Posterior vena cava (tissue), 2 donors: ENCODE measurements at places on chromosomes 3 and 15. TPM values are rescaled to one million over a fixed set of nuclear protein-coding genes. Genes with fewer than 3 reads are reported as not detected.

GRCh38 chr3:72591522-72592421, 256.5 kb downstream of the SHQ1 start:
- DNase-seq = peak; percentile 85

LRRIQ4 gene
- not detected for total RNA-seq

DNA sequence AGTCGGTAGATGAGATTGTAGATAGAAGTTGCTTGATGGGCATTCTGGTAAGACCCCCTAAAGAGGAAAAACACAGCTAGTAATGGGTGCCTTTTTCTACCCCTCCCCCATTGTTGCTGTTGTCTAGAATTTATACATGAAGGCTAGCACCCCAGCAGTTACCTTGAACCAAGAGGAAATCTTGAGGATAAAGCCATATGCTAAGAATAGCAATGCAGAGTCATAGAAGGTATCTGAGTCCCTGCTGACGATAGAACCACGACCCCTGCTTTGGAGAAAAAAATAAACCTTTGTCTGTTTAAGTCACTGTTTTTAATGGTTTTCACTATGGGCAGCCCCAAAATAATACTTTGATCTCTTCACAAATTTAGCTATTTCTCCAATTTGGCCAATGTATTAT, 162.6 kb downstream of the THRB start:
- no peak for DNase-seq

DNA sequence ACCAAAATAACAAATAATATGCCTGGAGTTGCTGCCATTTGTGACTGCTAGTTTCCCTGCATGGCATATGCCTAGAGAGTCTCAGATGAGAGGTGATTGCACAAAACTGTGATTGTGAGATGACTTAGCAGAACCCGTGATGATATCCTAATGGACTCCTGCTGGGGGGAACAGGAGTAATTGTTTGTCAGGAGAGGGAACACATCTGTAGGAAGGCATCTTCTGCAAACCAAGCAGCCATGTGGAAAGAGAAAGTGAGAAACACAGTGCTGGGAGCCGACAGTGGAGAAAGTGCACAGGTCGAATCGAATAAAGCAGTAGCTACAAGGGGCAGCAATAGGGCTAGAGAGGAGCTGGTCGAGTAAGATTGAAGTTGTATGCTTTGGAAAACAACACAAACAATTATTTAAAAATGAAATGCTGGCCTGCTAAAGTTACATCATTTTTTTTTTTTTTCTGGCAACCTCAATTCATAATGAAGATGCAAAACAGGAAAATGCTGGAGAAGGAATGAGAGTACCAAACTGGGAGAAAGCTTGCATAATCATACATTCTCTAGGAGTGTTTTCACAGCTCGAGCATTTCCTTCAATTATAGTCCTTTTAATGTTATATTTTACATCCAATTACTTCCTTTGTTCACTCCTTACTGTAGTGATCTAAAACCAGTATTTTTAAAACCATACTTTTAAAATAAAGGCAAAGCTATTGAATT, 494.2 kb upstream of the AGTR1 start:
- DNase-seq = no peak

- no peak for DNase-seq
Measured at GRCh38 chr15:77549576-77550288, 83.0 kb downstream of the LINGO1 start.

DNA sequence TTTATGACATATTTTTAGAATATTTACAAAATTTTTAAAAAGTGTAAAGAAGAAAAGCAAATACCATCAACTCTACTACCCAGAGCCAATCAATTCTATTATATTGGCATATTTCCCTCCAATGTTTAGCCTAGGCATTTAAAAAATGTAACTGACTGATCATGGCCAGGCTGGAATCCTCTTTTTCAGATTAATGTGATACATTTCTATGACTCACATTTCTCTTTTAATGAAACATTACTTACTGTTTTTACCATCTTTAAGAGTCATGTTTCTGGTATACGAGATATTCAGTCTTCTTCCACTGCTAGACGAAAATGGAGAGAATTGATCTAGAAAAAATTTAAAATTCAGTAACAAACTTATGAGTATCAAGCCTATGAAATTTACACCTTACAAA, 53.4 kb upstream of the DCUN1D1 start:
- no peak for DNase-seq

MOBP gene
- total RNA-seq = 0.19 TPM

DNA sequence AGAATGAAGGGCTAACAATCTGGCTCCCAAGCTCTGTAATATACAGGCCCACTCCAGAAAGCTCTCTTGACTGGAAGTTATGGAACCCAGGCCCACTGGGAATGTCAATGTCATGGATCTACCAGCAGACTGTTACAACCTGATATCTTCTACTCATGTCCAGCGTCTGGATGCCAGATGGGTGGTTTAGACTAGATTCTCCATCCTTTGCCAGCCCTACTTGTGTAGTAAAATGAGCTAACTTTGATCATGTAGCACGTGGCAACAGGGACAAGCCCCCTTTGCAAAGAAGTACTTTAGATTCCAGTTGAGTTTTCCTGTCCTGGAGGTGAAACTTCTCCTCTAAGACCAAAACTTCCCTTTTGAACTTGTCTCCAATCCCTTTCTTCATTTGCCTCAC, 55.1 kb downstream of the HEG1 start:
- DNase-seq = no peak

NAALADL2 gene
- 12.3 TPM for total RNA-seq

DNA sequence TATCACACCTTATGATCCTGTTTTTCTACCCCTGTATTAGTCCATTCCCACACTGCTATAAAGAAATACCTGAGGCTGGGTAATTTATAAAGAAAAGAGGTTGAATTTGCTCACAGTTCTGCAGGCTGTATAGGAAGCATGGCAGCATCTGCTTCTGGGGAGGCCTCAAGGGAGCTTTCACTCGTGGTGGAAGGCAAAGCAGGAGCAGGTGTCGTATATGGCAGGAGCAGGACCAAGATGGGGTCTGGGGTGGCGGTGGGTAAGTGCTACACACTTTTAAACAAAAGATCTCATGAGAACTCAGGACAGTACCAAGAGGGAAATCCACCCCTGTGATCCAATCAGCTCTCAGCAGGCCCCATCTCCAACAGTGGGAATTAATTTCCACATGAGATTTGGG, 15.4 kb upstream of the SCAP start:
- peak; percentile 36 for DNase-seq

GRCh38 chr3:167251678-167252077, 128.4 kb downstream of the ZBBX start:
- no peak for DNase-seq

GRCh38 chr15:40917585-40917984, 11.6 kb upstream of the DLL4 start:
- no peak for DNase-seq

IMPG2 gene
- 0.65 TPM for total RNA-seq

GPR149 gene
- not detected for total RNA-seq

DNA sequence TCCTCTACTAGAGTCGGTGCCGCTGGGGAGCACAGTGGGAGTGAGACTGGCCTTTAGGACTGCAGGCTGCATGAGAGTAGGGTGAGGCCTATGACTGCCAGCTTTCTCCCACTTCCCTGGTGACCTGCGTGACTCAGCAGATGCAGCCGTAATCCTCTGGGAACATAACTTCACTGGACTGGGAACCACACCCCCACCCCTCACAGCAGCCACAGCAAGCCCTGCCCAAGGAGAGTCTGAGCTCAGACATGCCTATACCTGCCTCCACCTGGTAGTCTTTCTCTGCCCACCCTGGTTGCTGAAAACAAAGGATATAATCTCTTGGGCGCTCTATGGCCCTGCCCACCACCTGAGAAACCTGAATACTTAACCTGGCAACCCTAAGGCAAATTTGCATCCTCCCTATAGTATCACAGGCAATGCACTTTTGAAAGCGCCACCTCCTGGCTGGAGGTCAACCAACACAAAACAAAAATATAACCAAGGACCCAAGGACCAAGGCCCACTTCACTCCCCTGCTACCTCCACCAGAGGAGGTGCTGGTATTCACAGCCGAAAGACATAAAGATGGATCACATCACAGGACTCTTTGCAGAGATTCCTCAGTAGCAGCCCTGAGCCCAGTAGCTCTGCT, 308.9 kb downstream of the CTNNB1 start:
- DNase-seq = no peak

DNA sequence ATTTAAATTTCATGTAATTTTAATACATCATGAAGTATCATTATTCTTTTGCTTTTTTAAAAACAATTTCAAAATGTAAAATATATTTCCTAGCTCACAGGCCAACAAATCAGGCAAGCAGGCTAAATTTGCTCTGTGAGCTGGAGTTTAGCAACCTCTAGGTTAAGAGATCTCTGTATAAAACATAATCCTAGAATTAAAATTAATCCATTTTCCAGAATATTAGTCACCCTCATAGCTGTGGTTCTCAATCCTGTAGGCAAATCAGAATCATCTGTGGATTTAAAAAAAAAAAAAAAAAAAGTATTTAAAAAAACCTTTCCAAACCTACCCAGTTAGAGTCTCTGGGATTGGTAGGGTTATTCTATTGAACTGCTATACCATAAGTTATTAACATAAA, 209.7 kb downstream of the MINAR1 start:
- no peak for DNase-seq

DNA sequence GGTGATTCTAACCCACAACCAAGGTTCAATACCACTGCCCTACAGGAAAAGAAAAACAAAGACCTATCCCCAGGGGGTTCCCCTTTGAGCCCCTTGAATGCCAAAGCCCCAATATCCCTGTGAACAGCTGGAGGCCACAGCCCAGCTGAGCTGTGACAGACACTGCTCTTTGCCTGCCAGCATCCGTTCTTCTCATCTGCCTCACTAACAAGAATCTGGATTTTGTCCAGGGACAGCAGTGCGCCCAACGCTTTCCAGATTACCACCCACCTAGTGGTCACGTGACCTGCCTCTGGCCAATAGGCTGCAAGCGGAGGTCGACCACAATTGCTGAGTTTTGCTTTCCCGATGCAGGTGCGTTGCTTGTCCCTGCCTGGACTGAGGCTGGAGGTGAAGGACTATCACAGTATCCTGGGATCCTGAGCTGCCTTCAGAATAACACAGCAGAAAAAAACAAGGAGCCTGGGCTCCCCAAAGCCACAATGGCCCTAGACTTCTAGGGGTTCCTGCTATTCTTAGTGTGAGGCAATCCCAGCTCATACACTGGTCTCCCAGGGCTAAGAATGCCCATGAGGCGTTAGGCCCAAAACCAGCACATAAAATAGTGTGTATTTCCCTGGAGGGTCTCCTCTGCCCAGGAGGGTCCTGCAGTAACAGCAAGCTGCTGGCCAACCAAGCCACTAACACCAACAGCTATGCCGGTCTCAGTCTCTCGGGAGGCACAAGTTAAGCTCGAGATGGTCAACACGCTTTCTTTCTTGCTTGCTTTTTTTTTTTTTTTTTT, 13.8 kb downstream of the BDH1 start:
- DNase-seq = no peak
